Stimulated activated CD4-positive, alpha-beta T cell treated with anti-CD3 and anti-CD28 coated beads, Interleukin-1b, Interleukin-23, amount 100 ng/mL, for 48 hours (primary cell): ENCODE measurements at places on chromosomes 7 and 10.

GRCh38 chr7:30278376-30278775 lies 6.0 kb upstream of the ZNRF2 start:
- no peak for DNase-seq

GRCh38 chr10:44344727-44345126 lies 40.2 kb downstream of the CXCL12 start:
- no peak for DNase-seq

- DNase-seq, result no peak
Measured at GRCh38 chr10:119461380-119461779, 81.1 kb downstream of the RGS10 start.

- DNase-seq, result no peak
Measured at GRCh38 chr10:131024259-131025131, 287.0 kb downstream of the TCERG1L start.

DNA sequence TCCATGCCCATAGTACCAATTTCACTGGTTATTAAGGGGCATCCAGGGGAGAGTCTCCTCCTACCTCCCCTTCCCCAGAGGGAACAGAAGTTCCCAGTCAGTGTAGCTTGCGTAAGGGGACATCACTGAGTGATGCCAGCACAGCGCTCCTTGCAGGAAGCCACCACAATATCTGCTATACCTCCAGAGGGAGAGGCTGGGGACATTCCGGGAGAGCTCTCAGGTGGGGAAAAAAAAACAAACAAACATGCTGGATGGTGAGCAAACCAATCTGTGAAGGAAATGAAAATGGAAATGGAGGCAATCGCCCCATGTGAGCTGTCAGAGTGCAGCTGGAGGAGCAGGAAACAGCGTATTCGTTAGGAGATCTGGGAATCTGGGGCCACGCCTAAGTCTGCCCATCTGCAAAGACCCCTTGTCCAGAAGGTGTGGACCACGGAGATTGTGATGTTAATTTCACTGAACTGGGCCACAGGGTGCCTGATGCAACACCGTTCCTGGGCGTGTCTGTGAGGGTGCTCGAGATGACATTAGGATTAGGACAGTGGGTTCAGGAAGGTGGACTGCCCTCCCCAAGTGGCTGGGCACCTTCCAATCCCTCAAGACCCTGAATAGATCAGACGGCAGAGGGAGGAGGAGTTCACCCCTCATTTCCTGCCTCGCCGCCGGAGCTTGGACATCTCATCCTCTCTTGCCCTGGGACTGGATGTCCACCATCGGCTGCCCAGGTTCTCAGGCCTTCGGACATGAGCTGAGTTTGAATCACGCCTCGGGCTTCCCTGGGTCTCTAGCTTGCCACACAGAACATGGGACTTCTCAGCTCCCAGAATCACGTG lies 30.5 kb downstream of the GNA12 start:
- DNase-seq, result no peak
